ENCODE measurements at places on chromosomes 1 and 21.

DNA sequence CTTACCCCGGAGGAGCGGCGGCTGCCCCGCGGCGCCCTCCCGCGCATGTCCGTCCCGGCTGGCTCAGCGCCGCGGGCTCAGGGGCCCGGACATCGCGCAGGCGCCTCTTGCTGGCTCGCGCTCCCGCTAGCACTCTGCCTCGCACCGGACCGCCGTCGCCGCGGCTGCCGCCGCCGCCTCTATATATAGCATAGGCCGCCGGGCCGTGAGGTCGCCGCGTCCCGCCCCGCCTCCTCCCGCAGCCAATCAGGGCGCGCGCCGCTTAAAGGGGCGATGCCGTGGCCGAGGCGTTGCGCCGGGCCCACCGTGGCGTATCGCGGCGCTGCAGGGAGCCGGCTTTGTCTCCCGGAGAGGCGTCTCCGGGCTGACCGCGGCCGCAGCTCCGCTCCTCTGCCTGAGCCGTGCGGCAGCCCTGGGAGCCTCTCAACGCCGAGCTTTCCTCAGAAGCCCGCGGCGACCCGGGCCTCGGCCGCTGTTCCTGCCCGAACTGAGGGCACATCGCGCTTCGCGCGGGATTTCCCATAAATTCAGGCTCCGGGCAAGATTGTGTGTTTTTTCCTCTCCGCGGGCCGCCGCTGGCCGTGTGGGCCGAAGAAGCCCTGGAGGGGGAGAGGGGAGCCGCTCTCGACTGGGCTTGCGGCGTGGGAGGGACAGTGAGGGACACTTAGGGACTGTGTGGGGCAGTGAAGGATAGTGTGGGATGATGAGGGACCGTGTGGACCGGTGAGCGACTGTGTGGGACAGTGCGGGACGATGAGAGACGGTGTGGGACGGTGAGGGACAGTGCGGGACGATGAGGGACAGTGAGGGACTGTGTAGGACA is at the start of gene ERRFI1:
ERRFI1 (minus strand) TSS at position 157 of the 823 bp plus-strand sequence. CDS start 10,690 bp downstream, outside the sequence.
- H3K4me3 ChIP-seq, result peak within 1 kb of the TSS; percentile 94
- peak within 1 kb of the TSS; percentile 96 for H3K27ac ChIP-seq
- H3K4me1 ChIP-seq, result peaks cover 47% of the 10 kb centered on the region
- DNase-seq, result peak; percentile 97

DNA sequence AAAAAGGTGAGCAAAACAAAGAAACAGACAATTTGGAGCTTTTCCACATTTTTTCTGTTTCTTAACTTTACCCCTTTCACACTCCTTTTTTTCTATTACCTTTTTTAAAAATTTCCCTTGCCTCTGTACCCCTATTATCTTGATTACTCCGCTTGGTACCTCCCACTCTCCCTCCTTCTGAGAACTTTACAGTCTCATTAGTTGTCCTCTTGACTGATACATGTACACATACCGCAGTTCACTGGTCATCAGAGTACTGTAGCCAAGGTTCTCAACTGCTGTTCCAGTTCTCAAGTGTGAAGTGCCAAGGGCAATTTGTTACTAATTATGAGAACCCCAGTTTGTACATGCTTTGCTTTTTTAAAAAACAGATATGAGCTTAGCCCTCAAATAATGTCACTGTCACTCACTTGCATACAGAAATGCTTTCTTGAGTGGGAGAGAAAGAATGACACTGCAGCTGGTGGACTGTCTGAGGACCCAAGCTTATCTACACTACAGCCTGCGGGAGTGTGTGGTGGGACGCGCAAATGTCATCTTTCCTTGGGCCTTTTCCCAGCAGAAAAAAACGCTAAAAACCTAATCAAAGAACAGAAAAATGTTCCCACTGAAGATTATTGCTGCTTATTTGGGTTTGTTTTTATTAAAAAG is 160.8 kb downstream of the DISP1 start:
- H3K27me3 ChIP-seq, result no peaks in the 10 kb centered on the region
- H3K4me3 ChIP-seq, result no peak overlapping the region
- DNase-seq, result no peak
- H3K4me1 ChIP-seq, result peaks cover 4% of the 10 kb centered on the region

DNA sequence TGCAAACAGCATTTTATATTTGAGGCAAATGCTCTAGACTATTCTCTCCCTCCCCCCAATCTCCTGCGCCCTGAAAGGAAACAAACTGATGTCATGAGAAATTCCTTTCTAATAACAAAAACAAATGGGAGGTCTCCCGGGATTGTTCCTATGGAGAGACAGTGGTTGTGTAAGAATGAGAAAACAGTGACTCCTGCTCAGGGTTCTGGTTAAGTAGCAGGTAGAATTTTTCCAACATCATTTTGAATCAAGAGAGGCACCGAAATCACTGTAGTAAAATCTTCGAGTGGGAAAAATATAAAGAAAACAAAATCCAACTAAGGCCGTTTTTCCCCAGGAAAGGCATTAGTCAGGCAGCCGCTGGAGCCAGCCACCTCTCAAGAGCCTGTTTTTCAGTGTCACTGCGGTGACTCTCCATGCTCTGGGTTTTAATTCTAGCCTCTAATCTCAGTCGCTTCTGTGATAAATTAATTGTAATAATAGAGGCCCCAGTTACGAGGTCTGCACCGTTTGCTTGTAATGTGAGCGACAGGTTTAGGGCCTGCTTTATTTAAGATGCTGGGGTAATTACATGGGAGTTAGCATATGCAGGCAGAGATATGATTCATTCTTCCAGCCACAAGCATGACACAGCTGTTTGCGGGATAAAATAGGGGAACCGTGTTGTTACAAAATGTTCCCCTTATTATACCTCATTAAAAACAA is 80.3 kb downstream of the RNF220 start:
- no peak overlapping the region for H3K27ac ChIP-seq
- peaks cover 15% of the 10 kb centered on the region for H3K4me1 ChIP-seq
- H3K27me3 ChIP-seq, result peaks cover 15% of the 10 kb centered on the region
- H3K4me3 ChIP-seq, result no peak overlapping the region
- DNase-seq, result no peak

DNA sequence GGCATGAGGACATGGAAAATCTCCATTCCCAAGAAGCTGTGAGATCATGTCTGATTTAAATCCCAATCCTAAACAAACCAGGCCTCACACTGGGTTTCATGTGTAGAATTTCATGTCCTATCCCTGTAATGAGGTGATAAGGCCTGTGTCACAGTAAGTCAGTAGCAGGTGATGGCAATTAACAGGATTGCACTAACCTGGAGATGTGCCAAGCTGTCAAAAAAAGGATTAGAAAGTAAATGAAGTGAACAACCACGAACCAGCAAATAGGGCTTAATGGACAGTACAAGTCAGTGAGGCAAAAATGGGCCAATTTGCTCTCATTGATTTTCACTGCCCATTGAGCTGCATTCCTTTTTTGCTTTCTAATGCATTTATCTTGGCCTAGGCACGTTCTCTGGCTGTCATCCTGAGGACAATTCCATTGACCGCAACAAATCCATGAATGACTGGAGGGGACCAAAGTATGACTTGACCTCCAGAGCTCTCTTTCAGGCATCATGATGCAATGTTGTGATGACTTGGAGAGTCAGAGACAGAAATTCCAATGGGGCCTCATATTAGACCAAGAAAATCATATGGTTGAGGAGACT is 673.6 kb upstream of the ADGRL2 start:
- H3K36me3 ChIP-seq, result no peaks in the 10 kb centered on the region
- no peak overlapping the region for H3K27ac ChIP-seq
- H3K4me1 ChIP-seq, result no peaks in the 10 kb centered on the region

GRCh38 chr1:3237994-3238702 is 169.1 kb downstream of the PRDM16 start:
- no peaks in the 10 kb centered on the region for H3K4me1 ChIP-seq
- H3K27ac ChIP-seq, result no peak overlapping the region
- H3K4me3 ChIP-seq, result no peak overlapping the region
- H3K36me3 ChIP-seq, result no peaks in the 10 kb centered on the region

DNA sequence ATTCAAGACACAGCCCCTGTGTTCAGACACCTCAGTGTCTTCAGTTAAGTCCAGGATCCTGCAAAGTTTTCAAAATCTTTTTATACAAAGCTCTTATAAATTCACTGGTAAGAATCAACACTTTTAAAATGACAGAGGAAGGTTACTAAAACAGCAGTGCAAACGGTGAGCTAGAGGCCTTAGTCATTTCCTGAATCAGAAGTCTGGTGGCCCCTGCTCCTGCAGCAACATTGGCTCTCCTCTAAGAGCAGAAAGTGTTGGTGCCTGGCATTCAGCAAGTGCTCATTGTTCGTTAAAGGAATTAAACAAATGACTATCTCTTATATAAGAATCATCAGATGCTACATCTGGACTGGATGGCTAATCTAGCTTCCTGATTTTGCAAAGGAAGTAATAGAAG is 282.9 kb downstream of the PTGER3 start:
- no peak overlapping the region for H3K4me3 ChIP-seq
- no peaks in the 10 kb centered on the region for H3K4me1 ChIP-seq
- H3K27me3 ChIP-seq, result no peaks in the 10 kb centered on the region
- no peak overlapping the region for H3K27ac ChIP-seq

DNA sequence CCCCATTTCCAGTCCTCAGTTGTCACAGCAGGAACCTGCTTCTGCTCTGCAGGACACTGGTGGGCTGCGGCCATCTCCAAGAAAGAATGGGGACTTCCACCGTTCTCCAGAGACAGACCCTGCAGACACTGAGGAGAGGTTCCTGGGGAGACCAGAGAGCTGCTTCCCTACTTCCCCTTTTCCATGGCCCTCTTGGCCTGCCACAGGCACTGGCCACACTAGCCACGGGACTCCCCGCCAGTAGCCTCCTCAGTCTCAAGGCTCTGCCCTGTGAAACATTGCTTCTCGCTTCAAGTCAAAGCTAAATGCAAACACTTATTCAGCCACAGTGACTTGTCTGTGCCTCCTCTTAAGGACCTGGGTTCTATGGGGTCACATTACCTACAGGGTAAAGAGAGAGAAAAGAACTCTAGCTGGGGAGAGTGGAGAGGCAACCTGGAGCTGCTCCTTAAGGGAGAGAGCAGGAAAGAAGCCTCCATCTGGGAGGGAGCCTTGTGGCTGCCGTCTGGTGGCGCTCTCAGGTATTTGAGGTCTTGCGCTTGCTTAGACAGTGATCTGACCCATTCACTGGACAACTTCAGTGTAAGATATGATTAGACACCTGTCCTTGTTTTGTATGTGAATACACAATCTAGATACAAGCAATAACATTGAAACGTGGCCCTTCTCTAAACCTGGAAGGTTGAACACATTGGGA is 5.4 kb upstream of the SLAMF8 start:
- H3K27me3 ChIP-seq, result peaks cover 8% of the 10 kb centered on the region
- no peak overlapping the region for H3K4me3 ChIP-seq
- no peak for DNase-seq
- peaks cover 15% of the 10 kb centered on the region for H3K4me1 ChIP-seq

GRCh38 chr21:16572032-16572431 is 842.2 kb downstream of the USP25 start:
- no peaks in the 10 kb centered on the region for H3K27me3 ChIP-seq
- DNase-seq, result no peak
- H3K27ac ChIP-seq, result no peak overlapping the region
- no peaks in the 10 kb centered on the region for H3K4me1 ChIP-seq

DNA sequence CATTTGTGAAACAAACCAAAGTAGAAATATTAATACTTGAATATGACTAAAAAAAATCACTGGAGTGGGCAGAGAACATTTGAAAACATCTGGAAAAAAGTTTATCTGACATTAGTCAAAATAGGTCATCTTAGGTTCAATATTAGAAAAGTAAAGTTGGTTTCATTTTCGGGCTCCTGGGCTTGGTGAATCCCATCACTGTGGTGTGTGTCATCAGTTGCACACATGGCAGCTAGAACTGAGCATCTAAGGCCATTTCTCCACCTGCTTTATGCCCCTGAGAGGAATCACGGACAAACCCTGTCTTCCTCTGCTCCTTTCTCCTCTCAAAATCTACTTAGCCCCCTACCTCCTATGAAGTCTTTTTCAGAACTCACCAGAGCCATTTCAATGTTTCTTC is 5.4 kb downstream of the HSD11B1 start:
- H3K27me3 ChIP-seq, result no peaks in the 10 kb centered on the region
- no peaks in the 10 kb centered on the region for H3K36me3 ChIP-seq
- H3K27ac ChIP-seq, result no peak overlapping the region
- DNase-seq, result no peak

GRCh38 chr1:79431340-79431739 is 424.8 kb upstream of the ADGRL4 start:
- no peaks in the 10 kb centered on the region for H3K4me1 ChIP-seq
- H3K27ac ChIP-seq, result no peak overlapping the region
- H3K4me3 ChIP-seq, result no peak overlapping the region
- H3K27me3 ChIP-seq, result no peaks in the 10 kb centered on the region
- no peaks in the 10 kb centered on the region for H3K36me3 ChIP-seq

DNA sequence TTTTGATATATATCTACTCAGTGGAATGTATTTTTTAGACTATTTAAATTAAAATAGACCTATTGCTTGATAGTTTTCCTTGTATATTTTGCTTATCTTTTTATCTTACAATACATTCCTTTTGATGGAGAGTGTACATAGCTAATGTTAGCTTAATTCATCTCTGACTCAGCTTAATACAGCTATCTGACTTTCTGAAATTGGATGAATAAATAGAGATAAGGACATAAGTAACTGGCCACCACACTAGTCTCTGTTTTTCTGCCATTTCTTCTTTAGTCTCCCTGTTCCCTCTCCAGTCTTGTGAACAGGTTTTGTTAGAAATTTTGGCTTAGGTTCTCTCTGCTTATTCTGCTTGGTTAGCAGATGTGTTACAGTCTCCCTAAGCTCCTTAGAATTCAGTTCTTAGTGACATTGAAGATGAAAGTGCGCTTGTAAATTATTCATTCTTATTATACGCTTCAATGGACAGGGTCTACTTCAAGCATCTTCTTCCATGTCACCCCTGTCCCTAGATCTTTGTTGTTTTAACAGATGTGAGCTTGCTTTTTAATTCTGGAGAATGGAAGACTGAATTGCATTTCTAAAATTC is 59.6 kb downstream of the XPR1 start:
- H3K27ac ChIP-seq, result no peak overlapping the region
- no peak for DNase-seq
- no peak overlapping the region for H3K4me3 ChIP-seq
- no peaks in the 10 kb centered on the region for H3K4me1 ChIP-seq
- no peaks in the 10 kb centered on the region for H3K36me3 ChIP-seq
